ENCODE measurements at places on chromosomes 4 and X.

DNA sequence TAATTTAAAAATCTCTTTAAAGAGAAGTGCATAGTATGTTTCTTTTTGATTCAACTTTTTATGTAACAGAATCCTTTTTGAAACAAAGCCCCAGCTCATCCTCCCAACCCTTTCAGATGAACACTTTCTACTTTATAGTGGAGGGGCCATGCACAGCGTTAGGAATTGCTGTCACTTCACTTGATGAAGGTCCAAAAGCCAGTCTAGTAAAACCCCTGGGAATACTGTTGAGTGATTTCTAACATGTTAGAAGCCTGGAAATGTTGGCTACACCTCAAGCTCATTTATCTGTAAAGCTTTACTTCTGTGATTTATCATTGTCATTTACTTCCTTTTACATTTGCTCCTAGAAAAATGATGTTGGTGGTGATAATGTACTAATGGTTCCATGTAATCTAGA is 1608.9 kb upstream of the TENM3 start:
- DNase-seq = no peak

GRCh38 chr4:79466621-79467020 is 58.6 kb upstream of the GK2 start:
- no peak for DNase-seq

DNA sequence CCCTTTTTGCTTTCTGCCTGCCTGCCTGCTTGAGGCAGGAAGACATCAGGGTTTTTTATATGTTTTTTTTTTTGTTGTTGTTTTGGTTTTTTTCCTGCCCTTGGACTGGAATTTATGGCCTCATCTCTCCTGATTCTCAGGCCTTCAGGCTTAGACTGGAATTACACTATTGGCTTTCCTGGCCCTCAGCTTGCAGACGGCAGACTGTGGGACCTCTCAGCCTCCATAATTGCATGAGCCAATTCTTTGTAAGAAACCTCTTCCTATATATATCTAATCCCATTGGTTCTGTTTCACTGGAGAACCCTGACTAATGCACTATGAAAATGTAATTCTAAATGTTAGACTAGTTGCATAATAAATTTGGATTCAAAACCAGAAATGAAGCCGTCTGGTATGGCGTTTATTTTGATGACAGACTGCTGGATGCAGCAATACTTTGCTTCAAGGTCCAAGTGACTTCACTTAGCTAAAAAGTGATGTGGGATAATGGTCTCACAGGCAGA is 59.0 kb downstream of the SEL1L3 start:
- DNase-seq = no peak

DNA sequence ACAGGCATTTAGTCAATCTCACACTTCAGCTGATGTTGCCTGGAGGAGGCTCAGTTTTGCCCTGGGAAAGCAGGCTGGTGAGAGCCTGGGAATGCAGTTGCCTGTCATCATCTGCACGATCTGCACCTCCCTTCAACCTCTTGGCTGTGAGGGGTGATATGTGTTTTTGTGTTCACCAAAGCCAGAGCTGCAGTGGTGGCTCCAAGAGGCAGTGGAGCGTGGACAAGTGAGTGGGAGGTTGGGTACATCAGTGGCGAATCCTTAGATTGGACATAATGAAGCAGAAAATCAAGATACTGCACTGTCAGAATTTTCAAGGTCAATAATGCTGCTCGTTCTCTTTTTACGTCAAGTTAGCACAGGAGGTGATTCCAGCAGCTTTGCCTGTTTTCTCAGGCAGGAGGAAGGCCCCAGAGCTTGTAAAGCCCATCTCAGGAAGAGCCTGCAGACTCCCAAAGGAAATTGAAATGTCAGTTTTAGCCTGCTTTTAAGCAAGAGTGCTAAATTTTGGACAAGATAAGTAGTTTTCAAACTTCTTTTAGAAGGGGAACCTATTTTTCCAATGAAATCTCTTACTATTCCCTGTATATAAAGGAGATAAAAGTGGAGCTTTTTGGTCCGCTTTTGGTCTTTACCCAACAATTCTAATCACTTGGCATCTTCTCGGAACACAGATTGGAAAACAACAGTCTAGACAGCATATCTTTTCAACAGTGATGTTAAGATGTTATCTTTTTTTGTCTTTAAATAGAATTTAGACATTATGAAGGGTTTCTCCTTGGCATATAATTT is 92.8 kb downstream of the FRAS1 start:
- DNase-seq = no peak

- peak; percentile 51 for DNase-seq
Observed at GRCh38 chrX:15758140-15758539, 20.1 kb downstream of the CA5B start.

- no peak for DNase-seq
Observed at GRCh38 chr4:128378668-128379067, 91.1 kb upstream of the PGRMC2 start.

- DNase-seq = no peak
Observed at GRCh38 chr4:154982187-154983047, 201.3 kb downstream of the RBM46 start.

- DNase-seq = no peak
Observed at GRCh38 chr4:34972189-34972588, 1272.1 kb downstream of the ARAP2 start.

- DNase-seq = no peak
Observed at GRCh38 chr4:111937368-111937767, 207.9 kb upstream of the FAM241A start.

DNA sequence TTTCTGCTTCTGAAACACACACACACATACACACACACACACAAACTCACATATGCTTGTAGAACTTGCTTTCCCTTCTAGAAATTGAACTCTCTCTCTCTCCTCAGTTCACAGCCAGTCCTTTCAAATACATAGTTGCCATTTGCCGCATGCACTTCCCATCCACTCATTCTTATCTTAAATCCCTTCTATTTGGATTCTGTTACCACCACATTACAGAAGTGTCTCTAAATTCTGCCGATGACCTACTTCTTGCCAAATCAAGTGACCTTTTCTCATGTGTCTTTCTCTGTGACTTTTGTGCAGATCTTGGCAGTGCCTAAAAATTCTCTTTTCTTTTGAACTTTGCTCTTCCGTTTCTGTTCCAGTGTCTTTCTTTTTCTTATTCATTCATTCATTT is 7.5 kb upstream of the MYOZ2 start:
- no peak for DNase-seq

GRCh38 chr4:26573389-26573794 is 10.5 kb upstream of the TBC1D19 start:
- no peak for DNase-seq

GRCh38 chr4:4805887-4806286 is 53.6 kb upstream of the MSX1 start:
- DNase-seq = no peak

DNA sequence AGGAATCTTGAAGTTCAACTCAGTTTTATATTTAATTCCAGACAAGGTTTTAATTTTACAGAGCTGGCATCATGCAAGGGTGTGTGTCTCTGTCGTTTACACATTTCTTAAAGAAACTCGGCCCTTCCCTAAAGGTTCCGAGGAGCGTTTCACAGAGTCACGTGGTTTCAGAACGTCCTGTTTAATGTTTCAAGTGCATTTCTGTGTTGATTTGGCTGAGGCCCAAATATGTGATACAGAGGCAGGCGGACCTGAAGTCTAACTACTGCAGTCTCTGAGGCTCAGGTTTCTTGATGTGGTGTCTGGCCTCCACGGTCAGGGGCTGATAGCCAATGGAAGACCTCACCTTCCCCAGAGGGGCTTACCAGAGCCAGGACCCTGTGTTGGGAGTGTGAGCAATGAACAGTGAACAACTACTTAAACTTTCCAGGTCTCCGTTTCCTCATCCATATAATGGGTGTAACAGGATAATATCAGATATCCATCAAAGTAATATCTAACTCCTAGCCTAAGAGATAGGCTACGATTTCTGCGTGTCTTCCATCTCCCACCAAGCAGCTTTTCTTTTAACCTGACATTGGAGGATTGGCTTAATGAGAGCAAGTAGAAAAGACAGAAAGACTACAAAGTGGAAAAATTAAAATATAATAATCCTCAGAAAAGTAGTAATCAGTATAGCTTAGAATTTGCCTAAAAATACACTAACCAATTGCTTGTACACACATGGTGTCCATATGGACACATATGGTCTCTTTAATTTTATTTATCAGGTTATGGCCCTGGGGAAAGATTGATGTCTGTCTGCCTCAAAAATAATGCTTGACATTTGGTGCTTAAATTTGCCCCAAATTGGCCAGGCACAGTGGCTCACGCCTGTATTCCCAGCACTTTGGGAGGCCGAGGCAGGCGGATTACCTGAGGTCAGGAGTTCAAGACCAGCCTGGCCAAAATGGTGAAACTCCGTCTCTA is 50.0 kb upstream of the TRIM2 start:
- DNase-seq = no peak

DNA sequence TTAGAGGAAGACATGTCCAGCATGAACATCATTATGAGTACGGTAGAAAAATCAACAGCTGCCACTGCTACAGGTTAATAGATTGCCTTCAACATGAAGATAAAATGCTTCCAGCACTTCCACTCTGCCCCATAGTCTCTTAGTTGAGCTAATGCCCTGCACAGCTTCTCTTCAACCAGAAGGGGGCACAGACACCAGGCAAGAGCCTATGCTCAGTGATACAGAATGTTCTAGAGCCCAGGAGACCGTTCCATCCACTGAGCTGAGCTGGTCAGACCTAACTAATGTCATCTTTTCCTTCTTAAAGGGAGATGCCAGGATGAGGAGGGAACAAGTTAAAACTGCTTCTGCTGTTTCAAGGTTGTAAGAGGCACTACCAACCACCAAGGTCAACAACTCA is 42.2 kb downstream of the SMIM10L2A start:
- DNase-seq = no peak

GRCh38 chr4:126526335-126526734 is 1106.4 kb upstream of the INTU start:
- DNase-seq = no peak

- no peak for DNase-seq
Observed at GRCh38 chr4:110442309-110442708, 33.6 kb upstream of the ENPEP start.

- DNase-seq = peak; percentile 43
Observed at GRCh38 chrX:47629419-47630200, at the start of gene CFP. TSS of gene CFP (minus strand) at chrX:47629930. CDS start at chrX:47629844, 86 bp downstream.

- no peak for DNase-seq
Observed at GRCh38 chr4:80049402-80049801, 23.6 kb downstream of the ANTXR2 start.

DNA sequence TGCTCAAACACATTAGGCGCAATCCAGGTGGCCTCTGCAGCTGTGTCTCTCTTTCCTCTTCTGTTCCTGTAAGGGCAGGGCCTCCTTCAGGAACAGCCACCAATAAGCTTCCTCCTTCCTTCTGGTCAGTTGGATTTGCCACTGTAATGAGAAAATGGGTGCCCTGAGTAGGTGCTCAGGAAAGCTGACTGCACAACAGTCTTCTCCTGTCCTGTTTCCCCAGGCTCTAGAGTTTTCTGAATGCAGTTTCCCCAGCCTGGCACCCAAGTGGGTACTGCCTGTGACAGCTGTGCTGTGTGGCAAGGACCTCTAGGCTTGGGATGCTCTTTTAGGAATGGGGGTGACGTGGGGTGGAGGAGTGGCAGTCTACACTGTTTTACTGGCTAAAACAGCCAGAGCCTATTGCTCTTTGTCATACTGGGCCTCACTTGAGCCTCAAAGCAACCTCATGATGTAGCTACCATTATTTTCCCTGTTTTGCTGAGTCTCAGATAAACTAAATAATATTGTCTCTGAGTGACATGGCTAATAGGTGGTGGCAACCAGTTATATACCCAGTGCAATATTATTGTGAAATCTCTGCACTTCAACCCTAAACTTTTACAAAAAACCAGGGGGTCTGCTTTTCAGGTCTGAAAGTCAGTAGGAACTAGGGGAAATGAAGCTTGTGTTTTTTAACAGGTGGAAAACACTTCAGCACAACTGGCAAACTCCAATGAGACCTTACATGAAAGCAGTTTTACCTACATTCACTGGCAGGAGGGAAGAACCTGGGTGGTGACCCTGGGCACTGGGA is 1.2 kb downstream of the CXCL2 start:
- DNase-seq = no peak

GRCh38 chrX:97065973-97066372 is 182.3 kb downstream of the RPA4 start:
- DNase-seq = no peak

DNA sequence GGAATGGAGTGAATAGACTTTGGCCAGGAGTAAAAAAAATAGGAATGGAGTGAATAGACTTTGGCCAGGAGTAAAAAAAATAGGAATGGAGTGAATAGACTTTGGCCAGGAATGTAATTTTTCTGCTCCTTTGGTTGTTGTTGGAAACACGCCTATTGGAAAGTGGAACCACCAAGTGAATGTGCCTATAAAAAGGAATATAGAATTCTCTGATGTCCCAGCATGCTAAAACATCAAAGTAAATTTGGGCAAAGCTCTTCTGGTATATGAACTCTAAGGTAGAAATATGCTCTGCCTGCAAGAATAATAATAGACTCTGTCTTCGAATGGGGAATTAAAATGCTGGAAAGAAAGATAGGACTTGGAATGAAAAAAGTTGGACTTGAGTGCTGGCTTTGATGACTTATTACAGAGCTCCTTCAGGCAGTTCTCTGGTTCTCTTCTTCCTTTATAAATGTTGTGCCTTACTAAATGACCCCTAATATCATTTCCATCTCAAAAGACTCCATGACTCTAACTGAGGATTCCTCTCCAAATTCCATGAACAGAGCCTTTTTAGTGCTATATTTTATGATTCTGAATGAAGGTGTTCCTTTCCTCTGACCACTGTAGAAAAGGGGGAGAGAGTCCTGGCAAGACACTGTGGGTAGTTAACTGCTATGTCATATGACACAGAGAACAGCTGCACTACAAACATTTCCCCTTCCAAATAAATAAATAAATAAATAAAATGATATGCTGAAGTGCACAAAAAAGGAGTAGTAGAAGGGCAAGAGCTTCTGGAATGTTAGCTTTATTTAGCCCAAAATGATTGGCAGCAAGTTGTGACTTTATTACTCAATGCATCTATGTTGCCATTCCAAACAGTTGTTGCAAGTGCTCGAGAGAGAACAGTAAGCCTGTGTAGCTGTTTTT is 13.5 kb upstream of the GBA3 start:
- no peak for DNase-seq

- no peak for DNase-seq
Observed at GRCh38 chr4:113513382-113513781, 248.2 kb downstream of the CAMK2D start.

DNA sequence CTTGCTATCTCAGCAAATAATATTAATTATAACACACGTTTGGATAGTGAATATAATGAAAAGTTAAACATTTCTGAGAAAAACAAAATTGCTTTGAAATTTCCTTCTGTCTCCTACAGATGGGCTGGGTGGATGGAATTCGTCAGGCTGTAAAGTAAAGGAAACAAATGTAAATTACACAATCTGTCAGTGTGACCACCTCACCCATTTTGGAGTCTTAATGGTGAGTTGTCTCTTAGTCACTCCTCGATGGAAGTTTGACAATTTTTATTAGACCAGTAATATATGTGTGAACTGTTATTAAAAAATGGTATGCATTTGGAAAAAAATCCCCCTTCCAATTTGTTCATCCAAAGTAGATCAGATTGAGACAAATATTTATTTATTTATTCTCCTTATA is 92.5 kb upstream of the BRS3 start:
- DNase-seq = no peak

GRCh38 chrX:123923211-123923610 is 38.3 kb upstream of the STAG2 start:
- no peak for DNase-seq

- no peak for DNase-seq
Observed at GRCh38 chr4:173525118-173526011, 4.7 kb downstream of the HAND2 start.

GRCh38 chr4:158781963-158782362 is 13.1 kb downstream of the FNIP2 start:
- no peak for DNase-seq
